ENCODE measurements at places on chromosomes 13 and 19.

DNA sequence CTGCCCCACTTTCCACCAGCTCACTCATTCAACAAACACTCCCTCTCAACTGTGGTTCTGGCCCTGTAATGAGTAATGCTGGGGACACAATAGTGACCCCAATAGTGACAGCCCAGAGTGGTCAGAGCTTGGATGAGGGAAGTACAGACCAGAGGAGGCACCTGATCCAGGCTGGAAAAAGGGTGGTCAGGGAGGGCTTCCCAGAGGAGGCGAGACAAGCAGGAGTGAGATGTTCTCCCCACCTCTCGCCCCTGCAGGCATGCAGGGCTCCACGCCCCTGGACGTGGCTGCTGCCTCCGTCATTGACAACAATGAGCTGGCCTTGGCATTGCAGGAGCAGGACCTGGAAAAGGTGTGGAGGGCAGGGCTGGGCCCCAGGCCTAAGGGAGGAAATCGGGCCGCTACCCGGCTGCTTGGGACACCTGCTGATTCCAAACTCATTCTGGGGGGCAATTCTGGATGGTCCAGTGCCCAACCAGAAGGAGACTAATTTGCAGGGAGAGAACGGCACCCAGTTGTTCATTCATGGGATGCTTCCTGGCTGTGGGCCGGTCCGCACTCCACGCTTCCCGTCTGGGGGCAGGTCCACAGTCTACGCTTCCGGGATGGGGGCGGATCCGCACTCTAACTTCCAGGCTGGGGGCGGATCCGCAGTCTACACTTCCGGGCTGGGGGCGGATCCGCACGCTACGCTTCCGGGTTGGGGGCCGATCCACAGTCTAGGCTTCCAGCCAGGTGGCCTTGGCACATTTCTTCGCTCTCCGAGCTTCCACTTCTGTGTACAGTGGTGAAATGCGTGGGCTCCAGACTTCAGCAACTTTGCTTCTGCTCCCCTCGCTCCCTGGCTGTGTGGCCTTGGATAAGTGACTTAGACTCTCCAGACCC lies 63.4 kb downstream of the RYR1 start:
- no peak for DNase-seq

DNA sequence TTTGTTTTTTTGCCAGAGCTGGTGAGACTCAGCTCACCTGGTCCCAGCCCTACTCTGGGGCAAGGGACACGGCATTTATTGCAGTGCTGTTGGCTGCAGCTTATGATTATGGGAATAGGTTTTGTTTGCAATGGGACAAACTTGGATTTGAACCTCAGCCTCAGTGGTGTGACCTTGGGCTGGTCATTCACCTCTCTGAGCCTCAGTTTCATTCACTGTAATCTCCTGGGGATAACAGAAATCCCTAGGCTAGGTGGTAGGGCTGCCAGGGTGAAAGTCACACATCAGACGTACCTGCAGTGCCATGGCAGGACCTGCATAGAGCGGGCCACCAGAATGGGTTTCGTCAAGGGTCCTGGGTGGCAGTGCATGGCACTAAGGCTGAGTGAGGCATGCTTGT lies 73.7 kb upstream of the MEDAG start:
- no peak for DNase-seq

GRCh38 chr19:40646743-40647254 lies 43.7 kb downstream of the NUMBL start:
- DNase-seq = no peak

DNA sequence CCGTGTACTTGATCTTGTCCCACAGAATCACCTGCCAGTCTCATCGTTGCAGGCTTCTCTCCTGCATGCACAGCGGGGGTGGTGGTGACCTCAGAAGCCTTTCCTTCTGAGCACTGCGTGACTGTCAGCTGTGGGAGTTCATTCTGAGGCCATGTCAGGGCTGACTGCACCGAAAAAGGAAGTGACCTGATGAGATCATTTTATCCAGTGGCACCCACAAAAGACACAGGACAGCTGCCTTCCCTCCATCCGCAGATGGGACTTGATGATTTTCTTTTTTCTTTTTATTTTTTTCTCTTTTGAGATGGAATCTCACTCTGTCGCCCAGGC lies 89.7 kb downstream of the RAB20 start:
- DNase-seq = no peak

- DNase-seq = no peak
These were observed 599 bp downstream of the C19orf12 start for GRCh38 chr19:29714371-29714952.

DNA sequence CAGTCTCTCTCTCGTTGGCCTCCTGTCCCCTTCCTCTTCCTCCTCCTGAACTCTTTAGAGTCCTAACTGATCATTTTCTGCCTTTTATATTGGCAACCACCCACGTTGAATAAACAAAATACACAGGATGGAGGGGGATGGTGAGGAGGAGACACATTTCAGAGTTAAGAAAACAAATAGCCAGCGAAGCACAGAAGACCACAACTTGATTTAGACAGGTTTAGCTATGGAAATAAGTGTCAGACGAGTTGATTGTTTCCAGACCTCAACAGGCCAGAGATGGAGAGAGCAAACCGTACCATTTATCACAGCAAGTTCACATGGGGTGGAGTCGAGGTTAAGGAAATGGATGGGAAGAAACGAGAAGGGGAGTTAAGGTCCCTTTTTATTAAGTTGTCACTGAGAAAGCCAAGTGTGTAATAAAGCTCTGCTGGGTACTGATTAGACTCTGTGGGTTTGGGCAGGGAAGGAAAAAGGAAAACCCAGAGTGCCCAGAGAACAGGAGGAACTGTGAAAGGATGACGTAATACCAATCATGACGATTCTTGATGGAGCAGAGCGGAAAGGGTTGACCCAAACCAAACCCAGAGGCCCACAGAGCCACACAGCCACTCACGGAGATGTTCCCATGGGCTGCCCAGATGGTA lies 11.1 kb upstream of the SERP2 start:
- DNase-seq = no peak

- no peak for DNase-seq
These were observed 104.9 kb downstream of the RNF17 start for GRCh38 chr13:24868874-24869273.

DNA sequence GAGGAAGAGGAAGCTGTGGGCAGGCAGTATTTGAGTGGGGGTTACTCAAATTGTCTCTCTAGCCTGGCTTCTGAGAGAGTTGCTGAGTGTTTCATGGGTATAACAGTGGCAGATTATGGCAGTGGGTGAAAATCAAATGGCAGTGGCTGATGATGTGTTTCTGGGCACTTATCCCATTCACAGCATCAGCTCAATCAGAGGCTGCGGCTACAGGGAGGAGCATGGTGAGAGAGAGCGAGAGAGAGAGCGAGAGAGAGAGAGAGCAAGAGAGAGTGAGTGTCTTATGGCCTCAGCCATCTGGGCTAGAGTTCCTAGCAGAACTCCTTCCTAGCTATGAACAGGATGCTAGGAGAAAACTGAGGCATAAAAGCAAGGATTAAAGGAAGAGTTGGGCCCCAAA lies 178.9 kb downstream of the OLFM4 start:
- DNase-seq = no peak

GRCh38 chr13:111212517-111212873 lies 97.4 kb downstream of the ARHGEF7 start:
- no peak for DNase-seq

DNA sequence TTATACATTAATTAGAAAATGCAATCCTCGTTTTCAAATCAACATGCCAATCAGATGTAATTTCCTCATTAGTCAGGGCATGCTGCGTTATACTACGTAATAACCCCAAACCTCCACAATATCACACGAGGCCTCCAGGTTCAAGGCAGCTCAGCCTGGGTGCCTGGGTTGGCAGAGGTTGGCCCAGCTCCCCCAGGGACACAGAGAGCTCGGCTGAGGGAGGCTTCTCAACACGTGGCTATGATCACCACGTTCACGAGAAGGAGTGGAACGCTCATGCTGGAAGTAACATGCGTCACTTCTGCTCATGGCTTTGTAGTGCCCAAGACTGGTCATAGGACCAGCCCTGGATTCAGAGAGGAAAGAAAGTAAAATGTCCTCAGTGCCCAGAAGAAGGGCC lies 144.9 kb upstream of the SOX1 start:
- DNase-seq = no peak

DNA sequence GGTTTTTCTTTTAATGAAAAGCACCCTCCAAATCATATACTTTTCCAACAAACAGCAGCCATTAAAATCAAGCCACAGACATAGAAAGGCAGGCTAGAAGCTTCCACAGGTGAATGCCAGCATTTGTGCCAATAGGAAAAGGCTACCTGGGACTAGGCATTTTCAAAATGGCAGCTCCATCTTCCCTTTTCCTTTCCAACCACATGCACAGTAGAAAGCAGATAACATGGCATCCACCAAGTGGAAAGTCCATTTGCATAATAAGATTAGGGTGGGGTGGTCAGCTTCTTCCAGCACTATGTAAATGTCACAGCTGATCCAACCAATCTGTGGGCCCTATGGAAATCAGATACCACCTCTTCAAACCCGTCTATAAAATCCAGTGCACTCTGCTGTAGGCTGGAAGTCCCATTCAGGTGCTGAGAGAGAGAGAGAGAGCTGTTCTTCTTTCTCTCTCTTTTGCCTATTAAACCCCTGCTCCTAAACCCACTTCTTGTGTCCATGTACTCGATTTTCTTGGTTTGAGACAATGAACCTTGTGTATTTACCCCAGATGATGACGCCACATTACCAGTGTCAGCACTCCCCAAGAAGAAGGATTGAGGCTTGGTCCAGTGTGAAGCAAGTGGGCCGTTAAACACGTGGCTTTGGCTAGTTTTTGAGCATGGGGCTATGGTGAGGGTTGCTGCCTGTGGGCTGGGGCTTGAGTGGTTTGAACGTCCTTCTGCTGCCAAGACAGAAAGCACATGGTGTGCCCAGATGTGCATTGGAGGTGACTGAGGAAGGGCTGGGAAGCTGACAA lies 24.2 kb upstream of the IGFL1 start:
- no peak for DNase-seq

- DNase-seq = no peak
These were observed 34.5 kb downstream of the UFM1 start for GRCh38 chr13:38384171-38384570.

DNA sequence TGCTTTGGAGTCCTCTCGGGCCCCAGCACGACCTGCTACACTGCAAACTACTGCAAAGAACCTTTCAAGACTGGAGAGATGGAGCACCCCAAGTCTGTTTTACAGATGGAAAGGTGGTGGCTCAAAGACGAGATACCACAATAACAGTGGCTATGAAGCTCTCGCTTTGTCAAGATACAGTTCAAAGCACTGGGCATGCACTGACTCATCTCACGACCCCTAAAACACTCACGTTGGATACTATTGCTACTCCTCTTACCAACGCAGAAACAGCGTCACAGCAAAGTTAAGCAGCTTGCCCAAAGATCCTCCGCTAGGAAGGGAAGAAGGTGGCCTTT lies 24.0 kb upstream of the LAIR1 start:
- DNase-seq = no peak

- no peak for DNase-seq
These were observed at the start of gene RNF17 for GRCh38 chr13:24763596-24764275. Gene RNF17, plus strand, starts transcription at chr13:24764169. Its CDS starts 35 bp downstream, at chr13:24764204.

DNA sequence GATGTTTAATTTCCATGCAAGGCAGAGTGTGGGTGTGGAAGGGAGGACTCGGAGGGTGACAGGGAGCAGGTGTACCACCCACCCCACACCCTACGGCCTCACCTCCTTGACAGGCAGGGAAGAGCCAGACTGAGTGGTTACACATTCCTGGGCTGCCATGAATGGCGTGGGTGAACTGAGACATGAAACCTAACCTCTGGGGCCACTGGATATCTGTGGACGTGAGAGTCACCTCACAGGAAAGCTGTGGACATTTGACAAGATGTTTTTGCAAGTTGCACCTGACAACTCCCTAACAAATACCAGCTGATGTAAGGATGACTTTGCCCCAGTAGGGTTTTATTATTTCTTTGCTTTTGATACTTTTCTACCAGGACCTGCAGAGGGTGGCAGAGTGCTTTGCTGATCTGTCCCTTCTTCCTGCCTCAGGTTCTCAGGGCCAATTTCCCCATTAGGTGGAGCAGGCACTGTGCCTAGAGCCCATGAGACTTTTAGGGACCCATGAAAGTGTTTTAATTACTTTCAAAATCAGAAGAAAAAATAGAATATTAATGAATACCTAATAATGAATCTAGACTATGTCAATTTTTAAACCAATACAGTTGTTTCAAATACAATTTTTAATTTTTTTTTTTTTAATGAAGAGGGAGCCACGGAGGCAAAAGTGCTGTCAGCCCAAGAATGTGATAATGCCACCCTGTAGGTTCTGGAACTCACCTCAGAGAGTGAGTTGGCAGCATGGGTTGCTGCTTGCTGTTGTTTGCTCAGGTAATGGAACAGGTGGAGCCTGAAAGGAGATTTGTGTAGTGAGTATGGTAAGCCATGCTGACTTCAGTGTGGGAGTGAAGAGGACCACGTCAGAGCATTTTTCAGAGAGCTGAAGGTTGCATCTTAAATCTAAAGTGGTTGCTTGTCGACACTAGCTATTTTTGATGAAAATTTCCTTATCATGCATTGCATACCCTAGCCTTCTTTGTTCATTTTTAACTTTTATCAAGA lies 58.0 kb upstream of the CYSLTR2 start:
- peak; percentile 20 for DNase-seq

GRCh38 chr13:60165391-60166099 lies 1.8 kb upstream of the DIAPH3 start:
- no peak for DNase-seq

GRCh38 chr19:17020385-17020784 lies 6.2 kb downstream of the CPAMD8 start:
- no peak for DNase-seq

DNA sequence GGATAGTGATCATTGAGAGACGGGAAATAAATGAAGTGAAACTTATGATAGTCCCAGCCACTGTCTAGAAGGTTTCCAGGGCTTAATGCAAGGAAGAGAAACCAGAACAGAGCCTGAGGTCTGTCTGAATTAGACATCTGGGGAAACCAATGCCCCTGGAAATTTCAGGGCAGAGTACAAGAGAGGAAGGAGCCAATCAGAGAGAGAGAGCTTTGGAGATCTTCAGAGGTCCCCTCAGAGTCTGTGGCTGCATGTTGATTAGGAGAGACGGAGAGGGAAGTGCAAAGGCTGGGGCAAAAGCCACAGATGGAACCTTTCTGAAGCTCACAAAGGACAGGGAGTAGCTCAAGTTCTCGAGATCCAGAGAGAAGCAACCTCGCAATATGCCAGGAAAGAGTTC lies 378.0 kb downstream of the DNAJC15 start:
- DNase-seq = no peak

DNA sequence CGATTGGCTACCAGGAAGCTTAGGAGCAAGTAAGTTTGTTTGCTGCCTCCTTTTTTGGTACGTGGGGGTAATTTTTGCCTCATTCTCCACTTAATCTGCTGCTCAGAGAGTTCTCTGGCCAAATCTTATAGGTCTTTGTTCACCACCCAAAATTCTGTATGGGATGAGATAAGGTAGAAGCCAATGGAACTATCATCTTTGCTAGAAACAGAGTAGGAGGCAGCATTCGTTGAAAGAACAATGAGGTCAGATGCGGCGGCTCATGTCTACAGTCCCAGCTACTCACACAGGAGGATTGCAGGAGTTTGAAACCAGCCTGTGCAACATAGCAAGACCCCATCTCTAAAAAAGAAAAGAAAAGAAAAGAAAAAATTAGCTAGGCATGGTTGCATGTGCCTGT lies 5.0 kb upstream of the DNAAF3 start:
- no peak for DNase-seq

Measured in stimulated activated CD4-positive, alpha-beta T cell treated with anti-CD3 and anti-CD28 coated beads, Interleukin-1b, Interleukin-23, amount 100 ng/mL, for 1 hour (primary cell).